ENCODE measurements at places on chromosomes 11 and 22. TPM values are rescaled to one million over a fixed set of nuclear protein-coding genes. Genes with fewer than 3 reads are reported as not detected.

- no peak for DNase-seq
- peaks cover 51% of the 10 kb centered on the region for H3K27me3 ChIP-seq
- H3K27ac ChIP-seq, result no peak overlapping the region
- H3K36me3 ChIP-seq, result no peaks in the 10 kb centered on the region
Observed at GRCh38 chr11:119423509-119424254, 710 bp upstream of the THY1 start.

DNA sequence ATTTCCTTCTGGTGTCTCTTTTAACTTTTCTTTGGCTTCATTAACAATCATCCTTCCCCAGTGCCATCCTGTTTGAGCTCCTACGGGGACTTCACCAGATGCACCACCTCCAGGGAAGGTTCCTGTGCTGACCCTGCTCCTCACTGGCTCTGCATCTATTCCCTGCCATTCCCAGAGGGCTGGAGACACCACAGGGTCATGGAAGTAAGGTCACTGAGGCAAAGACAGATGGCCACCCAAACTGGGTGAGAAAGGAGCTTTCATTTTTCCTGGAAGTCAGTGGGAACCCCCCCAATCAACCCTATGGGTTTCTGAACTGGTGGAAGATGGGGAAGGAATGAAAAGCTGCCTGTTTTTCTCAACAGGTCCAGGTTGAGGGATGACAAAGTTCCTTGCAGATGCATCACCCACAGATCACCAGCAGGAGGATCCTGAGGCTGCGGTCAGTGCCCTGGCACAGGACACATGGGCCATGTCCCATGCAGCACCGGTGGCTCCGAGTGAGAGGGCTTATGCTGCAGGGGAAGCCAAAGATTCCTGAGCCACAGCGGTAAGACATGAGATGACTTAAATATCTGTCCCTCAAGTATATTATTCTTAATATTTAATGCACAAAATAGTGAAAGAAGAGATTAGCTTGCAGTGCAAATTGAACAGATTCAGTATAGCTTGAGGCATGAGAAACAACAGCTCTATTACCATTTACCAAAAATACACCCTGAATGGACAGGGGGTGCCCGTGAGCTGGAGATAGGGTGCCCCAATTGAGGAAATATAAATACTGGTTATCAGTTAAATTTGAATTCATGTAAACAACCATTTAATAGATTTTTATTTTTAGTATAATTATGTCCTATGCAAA lies 73.0 kb upstream of the VPREB1 start:
- peaks cover 12% of the 10 kb centered on the region for H3K4me1 ChIP-seq
- DNase-seq, result peak; percentile 47
- peaks cover 53% of the 10 kb centered on the region for H3K27me3 ChIP-seq
- peaks cover 9% of the 10 kb centered on the region for H3K36me3 ChIP-seq

DNA sequence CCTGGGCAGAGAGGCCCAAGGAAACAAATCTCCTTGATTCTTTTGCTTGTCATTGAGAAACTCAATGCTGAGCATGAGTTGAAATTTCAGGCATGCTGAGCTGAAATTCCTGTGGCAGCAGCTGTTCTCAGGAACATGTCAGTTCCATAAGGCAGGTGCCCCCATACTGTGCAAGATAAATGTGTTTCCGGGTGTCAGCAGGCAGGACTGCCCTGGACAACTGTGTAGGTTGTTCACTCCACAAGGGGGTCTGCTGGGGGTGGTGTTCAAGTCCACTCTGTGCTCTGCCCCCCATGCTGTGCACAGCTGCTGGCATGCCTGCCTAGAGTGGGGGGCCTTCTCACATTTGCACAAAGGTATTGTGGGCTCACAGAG lies 133.7 kb downstream of the CTTN start:
- H3K4me1 ChIP-seq, result peaks cover 7% of the 10 kb centered on the region
- no peak overlapping the region for H3K27ac ChIP-seq
- H3K27me3 ChIP-seq, result no peaks in the 10 kb centered on the region
- no peaks in the 10 kb centered on the region for H3K36me3 ChIP-seq

DNA sequence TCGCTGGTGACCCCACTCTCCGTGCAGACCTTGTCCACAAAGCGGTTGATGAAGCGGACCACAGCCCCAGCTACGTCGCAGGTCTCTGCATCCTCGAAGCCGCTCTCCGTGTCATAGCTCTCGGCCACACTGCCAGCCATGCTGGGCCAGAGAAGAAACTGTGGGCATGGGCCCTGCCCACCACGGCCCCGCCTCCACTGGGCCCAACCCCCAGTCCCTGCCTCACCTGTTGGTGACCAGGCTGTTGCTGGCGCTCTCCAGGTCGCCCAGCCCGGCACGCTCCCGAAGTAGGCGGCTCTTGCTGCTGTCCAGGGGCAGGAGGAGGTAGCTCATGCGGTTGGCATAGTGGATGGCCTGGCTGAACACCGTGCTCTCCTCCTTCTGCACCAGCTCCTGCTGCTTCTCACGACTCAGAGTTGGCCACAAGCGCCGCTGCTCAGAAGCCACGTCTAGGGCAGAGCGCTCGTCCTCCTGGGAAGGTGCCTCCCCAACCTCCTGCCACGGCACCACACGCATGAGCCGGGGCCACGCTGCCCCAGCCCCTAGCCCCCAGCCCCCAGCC lies 12.8 kb downstream of the SBF1 start:
- no peak for DNase-seq
- H3K27me3 ChIP-seq, result no peaks in the 10 kb centered on the region
- H3K4me3 ChIP-seq, result no peak overlapping the region
- peaks cover 72% of the 10 kb centered on the region for H3K36me3 ChIP-seq

GRCh38 chr11:1078191-1078601 lies 3.5 kb downstream of the MUC2 start:
- no peaks in the 10 kb centered on the region for H3K36me3 ChIP-seq
- H3K27me3 ChIP-seq, result no peaks in the 10 kb centered on the region
- H3K27ac ChIP-seq, result no peak overlapping the region
- no peaks in the 10 kb centered on the region for H3K4me1 ChIP-seq
- DNase-seq, result no peak

- H3K4me1 ChIP-seq, result peaks cover 42% of the 10 kb centered on the region
- no peaks in the 10 kb centered on the region for H3K27me3 ChIP-seq
- no peak overlapping the region for H3K4me3 ChIP-seq
Observed at GRCh38 chr11:12288931-12289666, 88.3 kb upstream of the PARVA start.

GRCh38 chr11:131943295-131943694 lies 572.9 kb downstream of the NTM start:
- H3K27ac ChIP-seq, result no peak overlapping the region
- no peak overlapping the region for H3K4me3 ChIP-seq
- no peaks in the 10 kb centered on the region for H3K4me1 ChIP-seq
- H3K36me3 ChIP-seq, result no peaks in the 10 kb centered on the region

DNA sequence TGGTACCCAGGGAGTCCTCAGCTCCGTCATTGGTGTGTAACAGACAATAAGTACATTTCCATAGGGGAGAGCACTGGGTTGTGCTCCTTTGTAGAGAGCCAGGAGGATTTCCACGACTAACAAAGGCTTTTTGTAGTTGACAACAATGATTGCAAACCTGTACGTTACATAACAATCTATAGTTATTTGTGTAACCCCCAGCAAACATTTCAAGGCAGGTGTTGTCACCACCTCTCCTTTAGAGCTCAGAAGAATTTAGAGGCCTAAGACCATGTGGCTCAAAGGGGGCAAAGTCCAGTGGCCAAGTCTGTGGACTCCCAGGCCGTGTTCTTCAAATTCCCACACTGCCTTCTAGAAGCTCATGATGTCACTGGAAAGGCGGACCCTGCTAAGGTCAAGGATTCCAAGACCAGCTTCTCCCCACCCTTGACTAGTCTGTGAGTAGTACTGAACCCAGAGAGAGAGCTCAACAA lies 15.8 kb downstream of the RPL27A start:
- H3K36me3 ChIP-seq, result peaks cover 30% of the 10 kb centered on the region
- DNase-seq, result no peak
- H3K27me3 ChIP-seq, result no peaks in the 10 kb centered on the region
- peaks cover 20% of the 10 kb centered on the region for H3K4me1 ChIP-seq

DNA sequence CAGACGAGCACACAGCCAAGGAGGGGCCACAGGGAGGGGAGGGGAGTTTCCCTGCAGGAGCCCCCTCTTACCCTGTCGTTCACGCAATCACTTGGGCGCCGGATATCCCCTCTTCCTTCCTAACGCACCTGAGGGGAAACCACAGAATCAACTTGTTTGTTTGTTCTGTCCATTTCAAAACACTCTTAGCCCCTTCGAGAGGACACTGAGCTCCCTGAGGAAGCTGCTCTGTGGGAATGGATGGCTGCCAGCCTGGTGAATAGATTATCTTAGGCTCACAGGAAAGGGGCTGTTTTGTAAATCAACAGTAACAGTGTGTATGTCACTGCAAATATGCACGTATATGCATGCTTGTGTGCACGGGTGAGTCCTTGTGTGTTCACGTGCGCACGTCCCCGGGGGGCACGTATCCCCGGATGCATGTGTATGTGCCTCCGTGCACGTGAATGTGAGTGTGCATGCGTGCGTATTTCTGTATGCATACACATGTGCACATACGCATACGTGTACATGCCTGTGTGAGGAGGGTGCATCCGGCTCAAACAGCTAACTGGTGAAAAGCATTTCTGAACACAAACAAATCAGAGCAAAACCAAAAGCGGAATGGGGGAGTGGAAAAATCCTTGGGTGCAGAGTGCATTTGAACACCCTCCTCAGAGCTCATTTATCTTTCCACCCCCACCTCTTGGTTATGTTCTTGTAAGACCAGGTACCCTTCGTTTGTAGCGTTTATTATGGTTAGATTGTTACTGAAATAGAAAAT lies 7.2 kb downstream of the ARSA start:
- peak overlapping the region; percentile 59 for H3K4me3 ChIP-seq
- peak overlapping the region; percentile 87 for H3K27ac ChIP-seq
- peaks cover 34% of the 10 kb centered on the region for H3K4me1 ChIP-seq
- H3K36me3 ChIP-seq, result peaks cover 22% of the 10 kb centered on the region

- no peak overlapping the region for H3K4me3 ChIP-seq
- no peaks in the 10 kb centered on the region for H3K27me3 ChIP-seq
- no peak for DNase-seq
- H3K36me3 ChIP-seq, result peaks cover 79% of the 10 kb centered on the region
Observed at GRCh38 chr11:66366844-66367477, 4.6 kb downstream of the SLC29A2 start.

DNA sequence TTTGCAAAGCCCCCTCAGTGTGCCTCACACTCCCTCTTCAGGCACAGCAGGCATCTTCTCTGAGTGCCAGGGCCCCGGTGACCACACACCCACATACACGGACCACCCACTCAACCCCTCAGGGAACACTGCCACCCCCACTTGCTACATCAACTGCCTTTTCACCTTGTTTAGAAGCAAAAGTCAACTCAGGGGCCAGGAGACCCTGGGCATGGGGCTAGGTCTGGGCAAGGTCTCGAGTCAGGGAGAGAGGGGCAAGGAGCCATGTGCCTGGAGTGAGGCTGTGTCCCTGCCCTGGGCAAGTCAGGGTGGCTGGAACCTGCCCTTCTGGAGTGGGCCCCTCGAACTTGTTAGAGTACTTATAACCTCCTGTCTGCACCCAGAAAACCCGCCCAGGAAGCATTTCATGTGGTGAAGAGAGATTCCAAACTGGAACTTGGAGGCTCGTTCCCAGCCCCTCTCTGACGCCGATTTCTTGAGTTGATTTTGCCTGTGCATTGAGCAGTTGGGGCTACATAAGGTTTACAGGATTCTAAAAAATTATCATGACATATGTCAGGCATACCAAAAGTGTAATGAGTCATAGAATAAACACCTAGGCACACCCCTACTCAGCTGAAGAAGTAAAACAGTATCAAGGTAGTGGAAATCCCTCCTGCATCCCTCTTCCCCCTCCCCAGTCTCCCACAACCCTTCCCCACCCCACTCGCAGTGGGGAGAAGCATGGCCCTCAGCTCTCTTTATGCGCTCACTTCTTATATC lies 74.3 kb downstream of the MYEOV start:
- no peak overlapping the region for H3K4me3 ChIP-seq
- peaks cover 34% of the 10 kb centered on the region for H3K4me1 ChIP-seq
- peak overlapping the region; percentile 8 for H3K27ac ChIP-seq
- no peaks in the 10 kb centered on the region for H3K27me3 ChIP-seq

The DTX4 gene
- total RNA-seq, result 56.7 TPM

The BIRC2 gene
- 32.6 TPM for total RNA-seq

Measured in Calu3 (cell line).